ENCODE measurements at places on chromosomes 4 and X. TPM values are rescaled to one million over a fixed set of nuclear protein-coding genes. Genes with fewer than 3 reads are reported as not detected.

The GAGE12J gene
- total RNA-seq, result not detected

The CTAG2 gene
- total RNA-seq, result not detected

The PCDH7 gene
- total RNA-seq, result not detected

The MAGT1 gene
- 35.0 TPM for total RNA-seq

The CT55 gene
- total RNA-seq, result not detected

The GABRA4 gene
- not detected for total RNA-seq

The RNF128 gene
- total RNA-seq, result not detected

- no peaks in the 10 kb centered on the region for H3K4me1 ChIP-seq
- H3K27ac ChIP-seq, result no peak overlapping the region
- no peak for DNase-seq
- H3K36me3 ChIP-seq, result no peaks in the 10 kb centered on the region
- no peak overlapping the region for H3K4me3 ChIP-seq
These were observed 28.1 kb downstream of the ADAM29 start for GRCh38 chr4:174946246-174946645.

DNA sequence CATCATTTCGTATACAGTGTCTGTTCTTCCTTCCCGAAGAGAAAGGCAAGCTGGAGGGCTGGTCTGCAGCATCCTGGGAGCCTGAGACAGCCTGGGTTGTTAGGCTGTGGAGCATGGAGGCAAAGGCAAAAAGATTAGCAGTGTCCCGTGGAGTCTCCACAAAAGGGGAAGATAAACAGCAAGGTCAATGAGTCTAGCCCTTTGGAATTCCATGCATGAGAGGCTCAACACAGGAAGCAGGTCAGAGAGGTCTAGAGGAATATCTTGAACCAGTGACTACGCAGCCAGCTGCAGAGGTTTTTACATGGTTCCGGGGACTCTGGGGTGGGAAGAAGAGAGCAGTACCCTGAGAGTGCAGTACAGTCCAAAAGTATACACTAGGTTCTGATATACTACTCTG lies 12.2 kb upstream of the MCF2 start:
- no peak overlapping the region for H3K27ac ChIP-seq
- DNase-seq, result no peak
- no peak overlapping the region for H3K4me3 ChIP-seq
- H3K27me3 ChIP-seq, result peaks cover 15% of the 10 kb centered on the region

- no peak for DNase-seq
- no peaks in the 10 kb centered on the region for H3K36me3 ChIP-seq
- peaks cover 16% of the 10 kb centered on the region for H3K4me1 ChIP-seq
- H3K4me3 ChIP-seq, result no peak overlapping the region
- no peak overlapping the region for H3K27ac ChIP-seq
- H3K27me3 ChIP-seq, result no peaks in the 10 kb centered on the region
These were observed 1.6 kb downstream of the ANKRD50 start for GRCh38 chr4:124710911-124711310.

DNA sequence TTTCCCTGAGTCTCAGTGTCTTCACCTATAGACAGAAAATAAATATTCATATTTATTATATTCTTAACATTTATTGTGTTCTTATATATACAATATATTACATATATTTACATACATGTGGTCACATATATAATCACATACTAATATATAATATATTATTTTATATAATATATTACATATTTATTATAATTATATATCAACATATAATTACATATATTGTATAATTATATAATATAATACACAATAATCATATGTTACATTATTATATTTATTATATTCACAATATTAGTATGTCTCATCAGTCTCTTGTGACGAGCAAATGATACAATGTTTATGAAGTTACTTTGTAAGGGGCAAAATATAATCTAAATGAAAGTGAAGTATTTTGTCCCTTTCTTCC lies 87.7 kb downstream of the KDR start:
- DNase-seq, result no peak
- peaks cover 4% of the 10 kb centered on the region for H3K36me3 ChIP-seq
- H3K4me3 ChIP-seq, result no peak overlapping the region

DNA sequence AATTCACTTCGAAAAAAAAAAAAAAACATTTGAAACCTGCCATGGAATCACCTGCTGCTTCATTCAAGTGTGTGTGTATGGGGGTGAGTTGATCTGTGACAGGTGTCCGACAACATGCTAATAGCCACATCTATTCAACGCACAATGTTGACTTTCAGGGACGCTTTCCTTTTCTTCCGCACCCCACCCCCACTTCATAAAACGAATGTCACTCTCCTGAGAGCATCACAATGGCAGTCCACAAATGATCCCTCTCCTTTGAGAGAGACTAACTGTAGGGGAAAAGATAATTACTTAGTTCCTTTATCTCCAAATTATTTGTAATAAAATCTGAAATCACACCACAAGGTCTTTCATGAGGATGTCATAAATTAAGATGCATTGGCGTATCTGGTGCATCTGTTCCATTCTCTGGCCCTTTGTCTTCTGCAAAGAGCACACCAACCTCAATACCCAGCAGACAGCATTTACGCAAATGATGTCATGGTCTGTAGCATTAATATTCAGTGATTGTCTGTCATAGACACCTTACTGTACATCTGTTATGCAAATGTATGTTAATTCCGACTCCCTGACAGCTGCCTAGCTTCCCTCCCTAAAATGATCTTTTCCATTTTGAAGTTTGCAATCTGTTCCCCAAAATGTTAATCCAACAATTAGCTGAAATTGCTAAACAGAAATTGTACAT lies 640.0 kb upstream of the BOD1L1 start:
- no peak overlapping the region for H3K4me3 ChIP-seq
- H3K4me1 ChIP-seq, result no peaks in the 10 kb centered on the region
- H3K27ac ChIP-seq, result no peak overlapping the region
- no peaks in the 10 kb centered on the region for H3K27me3 ChIP-seq

- H3K27me3 ChIP-seq, result peaks cover 8% of the 10 kb centered on the region
- no peaks in the 10 kb centered on the region for H3K36me3 ChIP-seq
- H3K4me3 ChIP-seq, result no peak within 1 kb of the TSS
- no peak within 1 kb of the TSS for H3K27ac ChIP-seq
These were observed at the start of gene ADH6 for GRCh38 chr4:99219072-99219471. TSS of gene ADH6 (minus strand) at chr4:99219246. CDS start at chr4:99219152, 94 bp downstream.

DNA sequence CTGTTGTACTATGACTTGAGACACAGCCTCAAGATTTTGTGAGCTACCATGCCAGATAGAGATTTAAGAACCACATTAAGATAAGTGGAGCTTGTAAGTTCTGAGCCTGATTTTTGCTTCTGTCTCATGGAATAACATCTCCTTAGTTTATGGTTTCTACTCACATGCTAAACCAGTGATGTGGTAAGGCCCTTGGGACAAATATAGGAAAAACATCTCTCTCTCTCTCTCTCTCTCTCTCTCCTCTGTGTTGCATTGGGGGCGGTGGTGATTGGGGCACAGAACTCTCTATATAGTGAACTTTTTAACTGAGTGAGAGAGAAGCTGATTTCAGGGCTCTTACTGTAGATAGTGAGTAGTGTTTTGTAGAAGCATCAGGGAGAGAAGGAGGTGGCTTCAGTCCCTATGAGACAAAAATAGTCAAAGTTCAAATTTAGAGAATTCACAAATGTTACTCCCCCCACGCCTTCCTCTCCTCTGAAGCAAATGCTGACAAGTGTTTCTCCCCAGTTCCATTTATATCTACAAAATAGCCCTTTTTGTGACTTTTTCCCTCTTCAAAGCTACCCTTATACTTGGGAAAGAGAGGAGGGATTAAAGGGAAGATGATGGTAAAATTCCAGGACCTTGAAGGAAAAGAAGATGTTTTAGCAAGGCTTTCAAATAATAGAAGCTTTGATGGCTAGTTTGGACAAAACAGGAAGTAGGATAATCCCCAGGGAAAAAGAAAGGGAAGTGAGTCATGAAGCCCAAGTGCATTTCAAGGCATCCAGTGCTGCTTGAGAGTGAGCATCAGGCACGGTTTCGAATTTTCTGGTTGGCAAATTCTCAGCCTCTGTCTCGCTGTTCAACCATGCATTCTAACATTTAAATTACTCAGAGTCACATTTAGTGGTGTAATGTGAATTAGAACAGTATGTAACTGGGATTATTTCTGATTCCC lies 134.3 kb upstream of the AP1S2 start:
- no peak for DNase-seq
- no peak overlapping the region for H3K27ac ChIP-seq
- H3K4me3 ChIP-seq, result no peak overlapping the region
- H3K4me1 ChIP-seq, result peaks cover 14% of the 10 kb centered on the region

DNA sequence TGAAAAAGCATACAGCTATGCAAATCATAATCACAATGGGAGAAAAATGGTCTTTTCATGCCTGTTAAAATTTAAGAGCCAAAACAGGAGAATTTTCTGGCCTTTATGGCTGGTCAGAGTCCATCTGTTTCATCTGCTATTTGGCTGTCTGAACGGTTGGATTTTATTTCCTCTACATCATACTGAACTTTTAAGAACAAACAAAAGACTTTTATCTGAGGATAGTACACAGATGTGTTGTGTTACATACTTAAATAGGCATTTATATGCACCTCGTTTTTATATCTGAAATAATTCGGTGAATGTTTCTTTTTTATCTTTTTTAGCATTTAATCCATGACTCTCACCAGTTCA lies 18.0 kb upstream of the WWC2 start:
- DNase-seq, result no peak
- H3K27ac ChIP-seq, result no peak overlapping the region
- no peaks in the 10 kb centered on the region for H3K27me3 ChIP-seq
- no peaks in the 10 kb centered on the region for H3K36me3 ChIP-seq
- no peaks in the 10 kb centered on the region for H3K4me1 ChIP-seq
- H3K4me3 ChIP-seq, result no peak overlapping the region

DNA sequence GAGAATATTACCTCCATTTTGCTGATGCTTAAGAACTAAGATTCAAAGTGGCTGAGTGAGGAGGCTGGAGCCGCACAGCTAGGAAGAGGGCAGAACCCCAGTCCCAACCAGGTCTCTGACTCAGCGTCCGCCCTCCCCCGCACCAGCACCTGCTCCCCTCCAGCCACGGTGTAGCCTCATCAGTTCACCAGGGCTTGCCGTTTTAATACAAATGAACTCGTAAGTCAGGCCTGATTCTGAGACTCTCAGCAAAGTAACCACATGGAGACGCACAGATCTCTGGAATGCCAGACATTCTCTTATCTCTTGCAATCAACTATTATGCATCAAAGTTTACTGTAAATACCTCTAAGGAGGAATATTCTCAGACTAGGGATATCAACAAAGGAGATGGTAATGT lies 52.4 kb downstream of the ENPP6 start:
- H3K4me3 ChIP-seq, result no peak overlapping the region
- no peak overlapping the region for H3K27ac ChIP-seq
- no peaks in the 10 kb centered on the region for H3K36me3 ChIP-seq
- no peak for DNase-seq

- no peak overlapping the region for H3K4me3 ChIP-seq
- no peak for DNase-seq
- peaks cover 21% of the 10 kb centered on the region for H3K36me3 ChIP-seq
- H3K27ac ChIP-seq, result no peak overlapping the region
- H3K27me3 ChIP-seq, result no peaks in the 10 kb centered on the region
- H3K4me1 ChIP-seq, result peaks cover 5% of the 10 kb centered on the region
These were observed 44.0 kb downstream of the BRCC3 start for GRCh38 chrX:155115174-155115819.

- peaks cover 9% of the 10 kb centered on the region for H3K27me3 ChIP-seq
- no peaks in the 10 kb centered on the region for H3K36me3 ChIP-seq
- peak overlapping the region; percentile 21 for H3K27ac ChIP-seq
- DNase-seq, result no peak
- H3K4me3 ChIP-seq, result no peak overlapping the region
These were observed 25.5 kb downstream of the BBS12 start for GRCh38 chr4:122758033-122758432.

- no peaks in the 10 kb centered on the region for H3K4me1 ChIP-seq
- H3K27ac ChIP-seq, result no peak overlapping the region
- DNase-seq, result no peak
- no peaks in the 10 kb centered on the region for H3K27me3 ChIP-seq
These were observed 4.3 kb downstream of the AMTN start for GRCh38 chr4:70522626-70523025.

- DNase-seq, result no peak
- no peaks in the 10 kb centered on the region for H3K27me3 ChIP-seq
- H3K4me1 ChIP-seq, result peaks cover 15% of the 10 kb centered on the region
- no peak overlapping the region for H3K27ac ChIP-seq
- no peaks in the 10 kb centered on the region for H3K36me3 ChIP-seq
- no peak overlapping the region for H3K4me3 ChIP-seq
These were observed 52.4 kb downstream of the SCFD2 start for GRCh38 chr4:53313510-53313909.

DNA sequence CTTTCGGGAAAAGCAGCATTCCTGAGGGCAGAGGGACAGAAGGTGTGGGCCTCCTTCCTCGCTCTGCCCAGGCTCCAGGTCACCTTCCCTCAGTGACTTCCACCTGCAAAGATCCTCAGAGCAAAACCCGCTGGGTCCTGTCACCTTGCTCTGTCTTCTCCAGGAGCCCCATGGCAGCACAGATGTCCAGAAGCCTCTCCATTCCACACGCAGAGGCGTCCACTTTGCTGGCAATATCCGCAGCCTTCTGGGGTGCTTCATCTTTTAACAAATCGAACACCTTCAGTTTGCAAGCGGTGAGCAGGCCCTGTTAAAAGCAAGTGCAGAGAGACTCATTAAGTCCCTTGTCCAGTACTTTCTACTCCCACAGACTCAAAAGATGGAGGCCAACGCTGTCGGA lies 27.3 kb downstream of the ASMTL start:
- peaks cover 30% of the 10 kb centered on the region for H3K36me3 ChIP-seq
- no peaks in the 10 kb centered on the region for H3K27me3 ChIP-seq

DNA sequence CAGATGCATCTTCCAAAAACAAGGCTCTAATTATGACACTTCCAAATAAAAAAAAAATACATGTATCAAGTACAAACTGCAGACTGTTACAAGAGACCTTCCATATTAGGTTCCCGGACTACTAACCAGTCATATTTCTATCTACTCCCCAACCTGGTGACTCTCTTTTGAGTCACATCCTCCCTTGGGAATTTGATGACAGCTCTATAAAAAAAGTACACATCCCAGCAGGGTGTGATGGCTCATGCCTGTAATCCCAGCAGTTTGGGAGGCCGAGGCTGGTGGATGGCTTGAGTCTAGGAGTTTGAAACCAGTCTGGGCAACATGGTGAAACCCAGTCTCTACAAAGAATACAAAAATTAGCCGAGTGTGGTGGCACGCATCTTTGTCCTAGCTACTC lies 14.9 kb downstream of the RPGR start:
- H3K27ac ChIP-seq, result no peak overlapping the region
- DNase-seq, result no peak
- H3K36me3 ChIP-seq, result peaks cover 2% of the 10 kb centered on the region
- H3K4me1 ChIP-seq, result no peaks in the 10 kb centered on the region

- H3K4me3 ChIP-seq, result no peak overlapping the region
- no peak for DNase-seq
- peaks cover 16% of the 10 kb centered on the region for H3K27me3 ChIP-seq
- H3K4me1 ChIP-seq, result no peaks in the 10 kb centered on the region
- no peaks in the 10 kb centered on the region for H3K36me3 ChIP-seq
- H3K27ac ChIP-seq, result no peak overlapping the region
These were observed 224.1 kb downstream of the SHROOM3 start for GRCh38 chr4:76659103-76659490.

DNA sequence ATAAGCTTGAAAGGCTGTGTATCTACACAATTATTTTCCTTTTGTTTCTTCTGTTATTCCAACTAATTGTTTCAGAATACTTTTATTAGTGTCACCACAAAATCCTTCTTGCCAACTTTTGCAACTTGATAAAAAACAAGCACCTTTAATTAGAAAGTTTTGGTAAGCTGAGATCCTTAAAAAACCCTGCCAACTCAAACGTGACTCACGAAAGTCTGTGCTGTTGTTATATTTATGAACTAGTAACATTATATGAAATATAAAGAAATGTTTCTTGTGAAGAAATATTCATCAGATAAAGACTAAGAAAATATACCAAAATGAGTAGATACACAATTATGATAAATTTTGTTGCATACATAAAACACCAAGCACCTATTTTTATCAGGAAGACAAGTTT lies 49.0 kb downstream of the HUWE1 start:
- peaks cover 15% of the 10 kb centered on the region for H3K27me3 ChIP-seq
- H3K36me3 ChIP-seq, result peaks cover 30% of the 10 kb centered on the region
- H3K27ac ChIP-seq, result no peak overlapping the region
- DNase-seq, result no peak
- H3K4me3 ChIP-seq, result no peak overlapping the region
